ENCODE measurements at places on chromosomes 11 and 22. TPM values are rescaled to one million over a fixed set of nuclear protein-coding genes. Genes with fewer than 3 reads are reported as not detected.

NNMT gene
- total RNA-seq = 173 TPM

RFPL3 gene
- total RNA-seq = not detected

CDK2AP2 gene
- total RNA-seq = 61.9 TPM

P4HA3 gene
- not detected for total RNA-seq

GRCh38 chr11:117809236-117810055 lies 12.4 kb upstream of the DSCAML1 start:
- DNase-seq = peak; percentile 28

GRCh38 chr22:20607157-20607907 lies 99.9 kb downstream of the MED15 start:
- peak; percentile 39 for DNase-seq

GRCh38 chr22:29284196-29284595 lies 16.1 kb downstream of the EWSR1 start:
- DNase-seq = no peak
